ENCODE measurements at places on chromosomes 1 and 21. TPM values are rescaled to one million over a fixed set of nuclear protein-coding genes. Genes with fewer than 3 reads are reported as not detected.

The PGM1 gene
- total RNA-seq: 37.2 TPM

The RAB25 gene
- 420 TPM for total RNA-seq

The SNX7 gene
- 25.4 TPM for total RNA-seq

The ARTN gene
- total RNA-seq: 7.4 TPM

- ATAC-seq: no peak
Observed at GRCh38 chr1:101723415-101723814, 273.3 kb downstream of the OLFM3 start.

DNA sequence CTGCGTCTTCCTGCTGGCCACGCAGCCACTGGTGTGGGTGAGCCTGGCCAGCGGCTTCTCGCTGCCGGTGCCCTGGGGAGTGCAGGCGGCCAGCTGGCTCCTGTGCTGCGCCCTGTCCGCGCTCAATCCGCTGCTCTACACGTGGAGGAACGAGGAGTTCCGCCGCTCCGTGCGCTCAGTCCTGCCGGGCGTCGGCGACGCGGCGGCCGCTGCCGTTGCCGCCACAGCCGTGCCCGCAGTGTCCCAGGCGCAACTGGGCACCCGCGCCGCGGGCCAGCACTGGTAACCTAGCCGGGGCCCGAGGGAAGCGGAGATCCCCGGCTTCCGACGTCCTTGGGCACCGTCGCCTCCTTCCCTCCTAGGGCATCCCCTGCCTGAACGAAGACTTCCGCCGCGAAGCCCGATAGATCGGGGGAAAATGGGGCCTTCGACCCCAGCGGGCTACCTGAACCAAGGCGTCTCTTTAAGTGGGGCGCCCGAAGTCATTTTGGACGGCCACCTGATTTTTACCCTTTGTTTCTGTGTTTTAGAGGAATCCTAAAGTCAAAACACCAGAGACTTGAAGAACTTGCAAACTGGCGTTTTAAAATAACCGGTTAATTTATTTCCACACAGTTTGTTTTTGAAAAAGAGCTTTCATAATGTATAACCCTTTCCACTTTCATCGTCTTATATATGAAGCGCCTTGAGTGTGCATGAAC lies 2.0 kb downstream of the GPR88 start:
- ATAC-seq: peak; percentile 31

GRCh38 chr1:20486457-20487235 lies 636 bp upstream of the CAMK2N1 start:
- peak; percentile 13 for ATAC-seq

DNA sequence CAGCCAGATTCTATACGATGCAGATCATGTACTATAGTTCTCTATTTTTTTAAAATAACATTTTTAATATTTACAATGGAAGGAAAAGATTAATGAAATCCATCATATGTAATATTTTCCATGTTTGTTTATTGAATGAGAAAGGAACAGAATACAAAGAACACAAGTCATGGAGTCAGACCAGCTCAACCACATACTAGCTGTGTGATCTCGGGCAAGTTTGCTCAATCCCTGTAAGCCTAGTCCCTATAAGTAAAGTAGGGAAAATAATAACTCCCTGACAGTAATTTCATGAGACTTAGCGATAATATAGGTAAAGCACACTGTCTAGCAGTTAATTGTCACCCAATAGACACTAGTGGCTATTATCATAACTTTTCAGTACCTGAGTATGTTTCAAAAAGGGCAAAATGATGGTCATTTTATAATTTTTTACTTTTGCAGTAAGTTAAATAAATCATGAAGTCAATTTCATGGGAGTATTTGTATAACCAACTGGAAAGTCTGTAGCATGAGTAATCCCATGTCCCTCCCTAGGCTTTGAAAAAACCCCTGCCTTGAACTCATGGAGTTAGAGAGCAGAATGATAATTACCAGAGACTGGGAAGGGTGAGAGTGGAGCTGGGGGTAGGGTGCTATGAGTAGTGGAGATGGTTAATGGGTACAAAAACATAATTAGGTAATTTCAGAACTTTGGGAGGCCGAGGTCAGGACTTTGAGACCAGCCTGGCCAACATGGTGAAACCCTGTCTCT lies 37.0 kb upstream of the EPS15 start:
- ATAC-seq: peak; percentile 51

DNA sequence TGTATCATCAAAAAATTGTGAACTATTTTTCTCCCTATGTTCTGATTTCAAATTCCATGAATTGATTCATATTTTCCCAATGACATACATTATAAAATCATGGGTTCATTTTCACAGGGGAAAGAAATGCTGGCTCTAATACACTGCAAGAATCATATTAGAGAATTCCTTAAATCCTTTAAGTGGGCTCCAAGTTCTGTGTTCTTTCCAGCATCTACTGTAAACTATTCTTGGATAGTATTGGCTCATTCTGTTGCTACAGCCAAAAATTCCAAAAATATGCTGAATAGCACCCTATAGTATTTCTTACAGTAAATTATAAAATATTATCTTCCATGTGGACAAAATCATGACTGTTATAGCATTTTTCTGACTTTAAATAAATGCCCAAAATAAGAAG lies 19.0 kb upstream of the C1orf105 start:
- no peak for ATAC-seq

DNA sequence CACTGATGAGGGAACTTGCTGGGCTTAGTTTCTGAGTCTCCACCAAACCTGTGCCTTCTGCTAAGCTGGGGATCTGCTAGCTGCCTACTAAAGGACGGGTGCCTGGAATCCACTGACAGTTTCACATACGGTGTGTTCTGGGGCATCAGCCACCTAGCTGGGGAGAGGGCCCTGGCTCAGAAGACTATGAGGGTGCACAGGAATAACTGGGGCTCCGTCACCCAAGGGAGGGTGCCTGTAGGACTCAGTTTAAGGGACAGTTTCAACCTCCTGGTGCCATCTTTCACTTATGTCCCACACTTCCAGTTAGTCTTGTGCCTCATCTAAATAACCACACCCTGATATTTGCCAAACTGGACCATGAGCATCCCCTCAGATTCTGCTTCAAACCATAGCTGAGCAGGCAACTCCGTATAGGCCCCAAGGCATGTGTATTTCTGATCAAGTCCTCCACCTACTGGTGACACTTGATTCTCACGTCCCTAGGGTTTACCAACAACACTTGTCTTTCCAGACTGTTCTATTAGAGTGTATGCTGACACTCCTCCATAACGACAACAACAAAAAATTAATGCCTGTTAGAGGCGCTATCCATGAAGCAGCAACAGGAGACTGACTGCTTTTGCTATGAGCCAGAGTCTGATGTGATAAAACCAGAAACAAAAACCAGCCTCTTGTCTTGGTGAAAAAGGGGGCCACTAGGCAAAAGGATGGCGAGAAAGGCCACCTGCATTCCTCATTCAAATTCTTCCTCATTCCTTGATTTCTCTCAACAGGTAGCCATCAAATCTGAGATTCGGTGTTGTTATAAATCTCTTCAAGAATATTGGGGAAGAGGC lies 55.0 kb upstream of the PAXBP1 start:
- ATAC-seq: peak; percentile 79

DNA sequence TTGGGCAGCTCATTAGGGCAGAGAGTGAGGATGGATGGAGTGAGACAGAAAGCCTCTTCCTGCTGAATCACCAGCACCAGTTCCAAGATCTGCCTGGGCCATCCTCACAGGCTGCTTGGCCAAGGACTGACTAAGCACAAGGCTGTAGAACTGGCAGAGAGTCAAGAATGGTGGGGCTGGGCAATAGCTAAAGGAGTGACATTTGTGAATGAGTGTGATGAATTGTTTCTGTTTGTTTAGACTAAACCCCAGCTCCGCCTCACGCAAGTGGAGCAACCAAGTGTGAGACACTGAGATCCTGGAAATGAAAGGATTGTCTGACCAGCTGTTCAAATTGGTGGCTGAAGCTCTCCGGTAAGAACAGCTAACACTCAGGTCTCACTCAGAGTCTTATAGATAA lies 38.6 kb downstream of the BRINP2 start:
- peak; percentile 99 for ATAC-seq

DNA sequence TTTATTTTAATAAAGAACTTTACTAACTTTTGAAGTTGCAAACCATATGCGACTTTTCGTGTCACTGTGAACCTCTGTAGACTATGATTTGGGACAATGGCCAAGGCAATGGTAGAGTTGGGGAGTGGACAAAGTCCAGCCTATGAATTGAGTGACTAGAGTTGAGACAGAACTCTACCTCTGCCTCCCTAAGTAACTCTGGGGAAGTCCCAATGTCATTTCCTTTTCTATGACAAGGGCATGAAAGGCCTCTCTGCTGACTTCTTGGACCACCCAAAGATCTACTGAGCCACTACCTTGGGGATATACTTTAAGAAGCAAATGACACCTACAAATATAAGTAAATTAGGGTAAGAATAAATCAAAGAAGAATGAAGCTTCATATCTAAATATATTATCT lies 19.3 kb downstream of the BEND5 start:
- ATAC-seq: no peak

DNA sequence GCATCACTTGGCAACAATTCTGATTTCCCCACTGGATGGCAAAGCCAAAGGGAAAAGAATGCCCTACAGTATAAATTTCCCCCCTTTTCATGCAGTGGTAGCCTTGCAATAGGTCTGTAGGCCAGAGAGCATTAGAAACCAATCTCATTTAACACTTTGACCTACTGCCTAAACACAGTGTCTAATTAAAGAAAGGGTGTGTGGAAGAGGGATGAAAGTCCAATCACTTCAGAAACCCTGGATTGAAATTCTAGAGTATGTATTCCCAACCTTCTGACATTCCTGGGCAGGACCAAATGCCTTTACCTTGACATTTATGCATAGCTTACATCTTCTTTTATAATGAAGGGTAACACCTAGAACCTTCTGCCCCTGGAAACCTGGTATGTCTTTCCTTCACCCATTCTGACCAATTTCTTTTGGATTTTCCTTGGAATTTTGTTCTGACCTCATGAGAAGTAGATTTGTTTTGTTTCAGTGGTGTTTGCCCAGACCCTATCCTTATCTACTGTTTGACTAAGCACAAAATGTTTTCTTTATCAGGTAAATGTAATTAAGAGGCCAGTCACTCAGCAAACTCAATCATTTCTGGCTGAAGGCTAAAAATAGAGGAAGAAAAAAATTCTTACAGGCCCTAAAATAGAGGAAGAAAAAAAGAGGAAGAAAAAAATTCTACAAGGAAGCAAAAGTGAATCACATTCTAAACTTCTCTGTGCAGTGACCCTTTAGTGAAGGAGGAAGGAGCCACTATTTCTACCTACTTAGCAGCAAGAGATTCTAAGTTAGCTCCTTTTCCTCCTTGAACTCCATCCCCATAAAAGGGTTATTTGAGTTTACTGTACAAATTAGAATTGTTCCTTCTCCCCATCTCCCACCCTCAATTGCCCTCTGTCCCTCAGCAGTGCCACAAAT lies 129.5 kb upstream of the DSCAM start:
- ATAC-seq: no peak

- no peak for ATAC-seq
Observed at GRCh38 chr1:61732726-61733125, 7.8 kb upstream of the TM2D1 start.

GRCh38 chr1:63901094-63901493 lies 127.3 kb downstream of the ROR1 start:
- no peak for ATAC-seq

GRCh38 chr21:33374450-33375096 lies 28.6 kb upstream of the IFNGR2 start:
- ATAC-seq: peak; percentile 52
